ENCODE measurements at places on chromosomes 5 and 9.
A peak's percentile ranks its signal among the peaks of the same experiment; 100 is the strongest.

GRCh38 chr9:130701059-130702022 is 7.8 kb downstream of the EXOSC2 start:
- no peak for DNase-seq

GRCh38 chr9:129547869-129548570 is 72.9 kb downstream of the C9orf50 start:
- DNase-seq = no peak

- DNase-seq = no peak
These were observed 203.6 kb upstream of the GRAMD2B start for GRCh38 chr5:126219616-126220015.

GRCh38 chr5:157842787-157843186 is 16.2 kb downstream of the CLINT1 start:
- no peak for DNase-seq

DNA sequence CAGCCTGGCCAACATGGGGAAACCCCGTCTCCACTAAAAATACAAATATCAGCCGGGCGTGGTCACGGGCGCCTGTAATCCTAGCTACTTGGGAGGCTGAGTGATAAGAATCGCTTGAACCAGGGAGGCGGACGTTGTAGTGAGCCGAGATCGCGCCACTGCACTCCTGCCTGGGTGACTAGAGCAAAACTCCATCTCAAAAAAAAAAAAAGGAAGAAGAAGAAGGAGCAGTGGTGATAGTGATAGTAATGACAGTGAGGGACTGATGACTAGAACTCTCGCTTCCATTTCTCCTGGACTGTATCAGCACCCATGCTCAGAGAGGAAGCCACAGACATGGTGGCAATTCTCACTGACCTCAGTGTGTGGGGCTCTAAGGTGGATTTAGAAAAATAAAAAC is 52.6 kb upstream of the CLINT1 start:
- no peak for DNase-seq

DNA sequence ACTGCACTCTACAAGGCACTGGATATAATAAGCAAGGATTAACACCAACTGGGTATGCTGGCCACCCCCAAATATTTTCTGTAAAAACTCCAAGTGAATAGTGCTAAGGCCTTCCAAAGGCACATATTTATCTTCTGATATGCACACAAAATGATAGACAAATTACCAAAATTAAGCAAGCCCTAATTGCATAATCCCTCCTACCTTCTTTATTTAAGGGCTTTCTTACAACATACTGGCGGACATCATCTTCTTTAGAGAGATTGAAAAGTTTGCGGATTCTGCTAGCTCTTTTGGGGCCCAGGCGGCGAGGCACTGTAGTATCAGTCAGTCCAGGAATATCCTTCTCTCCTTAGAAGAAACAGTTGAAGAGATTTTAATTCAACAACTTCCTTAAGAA is 1.9 kb downstream of the RPS6 start:
- no peak for DNase-seq

- DNase-seq = no peak
These were observed 532.9 kb downstream of the ANXA1 start for GRCh38 chr9:73684601-73685000.

- no peak for DNase-seq
These were observed 86.9 kb downstream of the CYFIP2 start for GRCh38 chr5:157352756-157353340.

GRCh38 chr9:130962418-130963316 is 23.6 kb upstream of the FIBCD1 start:
- DNase-seq = peak; percentile 94

DNA sequence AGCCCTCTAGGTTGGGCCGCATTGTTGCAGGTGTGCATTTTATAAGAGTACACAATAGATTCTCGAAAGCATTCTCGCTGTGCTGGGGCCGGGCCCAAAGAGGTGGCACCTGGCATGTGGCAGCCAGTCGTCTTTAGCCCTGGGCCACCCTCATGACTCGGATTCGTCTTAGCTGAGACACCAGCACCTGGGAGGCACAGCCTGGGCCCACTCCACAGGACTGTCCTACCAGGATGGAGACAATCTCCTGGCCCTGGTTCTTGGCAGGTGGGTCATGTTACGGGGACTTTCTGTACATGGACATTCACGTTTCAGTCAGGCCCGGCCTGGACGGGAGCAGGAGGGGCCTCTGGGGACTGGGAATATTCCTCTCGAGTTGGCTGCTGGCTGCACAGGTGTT is 212.5 kb downstream of the FANCC start:
- no peak for DNase-seq

GRCh38 chr5:35026941-35027340 is 20.8 kb downstream of the AGXT2 start:
- no peak for DNase-seq

GRCh38 chr9:132241840-132242620 is 80.2 kb downstream of the NTNG2 start:
- no peak for DNase-seq

GRCh38 chr9:129077236-129077635 is 3.7 kb upstream of the DOLPP1 start:
- no peak for DNase-seq

DNA sequence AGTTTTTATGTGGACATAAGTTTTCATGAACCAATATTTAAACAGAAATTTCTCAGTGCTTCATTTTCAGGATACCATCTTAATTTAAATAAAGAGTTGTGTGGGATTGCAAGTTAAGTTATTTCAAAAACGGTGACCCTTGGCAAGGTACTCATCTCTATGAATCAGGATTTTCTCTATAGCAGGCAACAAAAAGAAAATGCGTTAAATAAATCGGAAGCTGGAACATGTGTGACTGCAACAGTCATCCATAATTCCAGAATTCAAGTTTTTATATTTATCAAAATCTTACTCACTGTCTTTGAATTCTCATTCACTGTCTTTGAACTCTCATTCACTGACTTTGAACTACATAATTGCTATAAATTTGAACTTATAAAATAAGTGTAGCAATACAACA is 5.8 kb upstream of the RECK start:
- DNase-seq = no peak

DNA sequence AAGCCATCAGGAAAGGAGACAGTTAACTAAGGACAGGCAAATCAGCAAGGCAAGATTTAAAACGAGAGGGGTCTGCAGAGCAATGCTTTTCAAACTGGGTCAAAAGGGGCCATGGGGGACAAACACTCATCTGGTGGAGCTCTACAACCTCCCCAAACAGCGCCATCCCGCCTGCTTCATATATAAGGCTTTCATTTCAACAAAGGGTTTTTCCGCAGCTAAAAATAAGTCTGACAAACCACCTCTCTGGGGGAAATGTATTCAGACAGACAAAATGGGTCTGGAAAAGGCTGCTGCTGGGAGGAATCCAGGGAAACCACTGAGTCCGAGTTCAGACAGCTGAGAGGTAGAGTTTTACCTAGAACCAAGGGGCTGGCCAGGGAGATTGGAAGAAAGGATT is 8.3 kb upstream of the SEPTIN8 start:
- no peak for DNase-seq

DNA sequence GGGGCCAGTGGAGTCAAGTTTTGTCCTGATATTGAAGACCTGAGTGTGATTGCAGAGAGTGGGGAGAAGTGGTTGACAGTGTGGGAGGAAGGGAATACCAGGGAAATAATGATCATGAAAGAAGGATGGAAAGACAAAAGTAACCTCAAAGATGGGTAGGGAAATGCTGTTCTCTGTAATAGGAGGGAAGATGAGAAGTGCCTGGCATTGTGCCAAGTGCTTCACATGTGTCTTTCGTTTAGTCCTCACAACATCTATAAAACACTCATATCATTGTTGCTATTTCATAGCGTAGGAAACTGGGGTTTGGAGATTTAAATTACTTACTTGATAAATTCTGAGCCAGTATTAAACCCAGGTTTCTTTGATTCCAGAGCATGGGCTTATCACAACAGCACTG is 472.3 kb downstream of the LRRC70 start:
- DNase-seq = no peak

- no peak for DNase-seq
These were observed 423.0 kb downstream of the DIRAS2 start for GRCh38 chr9:90219548-90220118.

- peak; percentile 78 for DNase-seq
These were observed 257.8 kb downstream of the BNC2 start for GRCh38 chr9:16612627-16613026.

DNA sequence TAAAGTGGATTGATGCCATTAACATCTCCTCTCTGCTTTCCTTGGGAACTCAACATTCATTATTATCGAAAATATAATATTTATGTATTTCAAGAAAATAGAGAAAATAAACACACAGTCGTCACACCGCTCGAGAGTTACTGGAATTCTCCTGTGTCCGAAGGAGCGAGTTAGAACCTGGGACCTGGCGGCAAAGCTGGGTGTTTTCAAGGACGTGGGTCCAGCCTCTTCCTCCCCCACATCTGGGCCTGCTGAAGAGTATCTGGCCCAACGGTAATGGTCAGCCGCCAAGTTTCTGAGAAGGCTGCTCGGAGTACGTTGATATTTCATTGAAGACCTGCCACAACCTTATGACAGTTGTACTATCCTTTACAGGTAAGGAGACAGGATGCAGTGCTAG is 47.9 kb downstream of the IRX2 start:
- DNase-seq = no peak

DNA sequence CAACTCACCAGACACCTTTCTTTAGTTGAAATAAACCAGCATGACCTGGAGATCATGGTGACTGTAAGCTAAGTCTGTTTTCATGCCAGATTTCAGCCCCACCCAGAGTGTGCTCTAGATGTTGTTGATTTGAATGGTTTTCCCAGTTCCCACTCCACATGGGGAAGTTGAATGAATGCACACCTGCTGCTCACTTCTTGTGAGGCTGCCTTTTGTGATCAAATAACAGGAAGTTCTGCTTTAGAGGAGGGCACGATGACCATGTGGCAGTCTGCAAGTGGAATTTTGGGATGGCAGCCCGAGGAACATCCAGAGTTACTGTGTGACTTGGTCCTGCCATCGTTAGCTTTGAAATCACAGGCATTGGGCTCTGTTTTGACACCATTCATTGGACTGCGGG is 18.7 kb downstream of the SLC46A2 start:
- DNase-seq = no peak

DNA sequence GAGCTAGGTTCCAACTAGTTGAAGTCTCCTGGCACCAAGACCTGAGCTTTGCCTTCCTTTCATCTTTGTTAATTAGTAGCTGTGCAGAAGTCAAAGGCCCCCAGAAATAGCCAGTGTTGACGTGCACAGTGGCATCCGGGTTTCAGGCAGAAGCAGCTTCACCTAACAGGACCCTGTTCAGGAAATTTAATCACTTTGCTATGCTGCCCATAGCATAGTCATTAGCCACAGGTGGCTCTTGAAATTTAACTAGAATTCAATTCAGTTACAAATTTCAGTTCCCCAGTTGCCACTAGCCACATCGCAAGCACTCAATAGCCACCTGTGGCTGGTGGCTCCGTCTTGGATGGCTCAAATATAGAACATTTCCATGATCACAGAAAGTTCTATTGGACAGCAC is 179.1 kb downstream of the GOLPH3 start:
- DNase-seq = no peak

GRCh38 chr5:9483243-9483642 is 62.6 kb downstream of the SEMA5A start:
- no peak for DNase-seq

GRCh38 chr5:150117945-150118560 is 31.7 kb upstream of the CSF1R start:
- DNase-seq = no peak

All from RPMI7951 (cell line).